Fibroblast of skin of right biceps (primary cell): ENCODE measurements at places on chromosomes 7 and 10.
A peak's percentile ranks its signal among the peaks of the same experiment; 100 is the strongest.

- DNase-seq, result no peak
Observed at GRCh38 chr7:137999496-138000080, 2.3 kb downstream of the CREB3L2 start.

GRCh38 chr10:55183993-55184392 is 383.0 kb upstream of the PCDH15 start:
- no peak for DNase-seq

- DNase-seq, result peak; percentile 93
Observed at GRCh38 chr7:102836191-102836919, 76.4 kb upstream of the LRRC17 start.

DNA sequence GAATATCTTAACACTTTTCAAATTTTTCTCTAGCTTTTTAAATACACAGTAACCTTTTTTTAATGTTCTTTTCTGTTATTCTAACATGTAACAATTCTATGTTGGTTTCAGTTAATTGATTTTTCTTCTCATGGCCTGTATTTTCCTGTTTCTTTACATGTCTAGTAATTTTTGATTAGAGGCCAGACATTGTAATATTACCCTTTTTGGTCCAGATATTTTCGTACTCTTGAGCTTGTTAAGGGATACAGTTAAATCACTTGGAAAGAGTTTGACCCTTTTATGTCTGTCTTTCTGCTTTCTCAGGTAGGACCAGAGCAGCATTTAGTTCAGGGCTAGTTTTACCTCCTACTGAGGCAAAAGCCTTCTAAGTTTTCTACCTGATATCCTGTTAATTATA is 45.0 kb downstream of the BICC1 start:
- no peak for DNase-seq

DNA sequence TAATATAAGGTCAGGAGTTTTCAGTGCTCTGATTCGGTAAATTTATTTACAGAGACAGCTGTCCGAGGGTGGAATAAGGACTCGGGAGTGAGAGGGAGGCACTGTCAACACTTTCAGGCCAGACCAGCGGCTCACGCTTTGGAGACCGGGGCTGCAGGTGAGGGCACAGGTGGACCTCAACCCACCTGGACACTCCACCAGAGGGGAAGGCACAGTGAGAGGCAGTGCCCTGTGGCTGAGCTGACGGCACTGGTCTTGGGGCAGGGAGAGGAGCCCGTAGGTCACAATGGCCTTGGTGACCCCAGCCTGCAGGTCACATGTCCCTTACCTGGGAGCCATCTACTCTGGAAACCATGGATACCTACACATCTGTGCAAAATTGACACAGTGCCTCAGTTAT is 315.1 kb downstream of the ADARB2 start:
- DNase-seq, result no peak

GRCh38 chr7:117212969-117213877 is 109.6 kb downstream of the WNT2 start:
- peak; percentile 75 for DNase-seq

GRCh38 chr10:22268503-22268902 is 47.7 kb upstream of the COMMD3 start:
- no peak for DNase-seq

DNA sequence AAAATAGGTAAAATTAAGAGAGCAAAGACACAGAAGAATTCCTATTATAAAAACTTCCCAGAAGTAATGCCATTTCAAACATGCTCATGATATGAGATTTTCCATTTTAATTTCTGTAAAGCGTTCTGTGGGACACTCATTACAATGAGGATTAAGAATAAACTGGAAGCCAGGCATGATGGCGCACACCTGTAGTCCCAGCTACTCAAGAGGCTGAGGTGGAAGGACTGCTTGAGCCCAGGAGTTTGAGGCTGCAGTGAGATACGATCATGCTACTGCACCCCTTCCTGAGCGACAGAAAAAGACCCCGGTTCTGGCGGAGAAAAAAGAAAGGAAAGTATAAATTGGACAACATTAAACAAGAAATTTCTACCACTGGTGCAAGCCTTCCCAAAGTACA is 1.5 kb downstream of the DNA2 start:
- no peak for DNase-seq

DNA sequence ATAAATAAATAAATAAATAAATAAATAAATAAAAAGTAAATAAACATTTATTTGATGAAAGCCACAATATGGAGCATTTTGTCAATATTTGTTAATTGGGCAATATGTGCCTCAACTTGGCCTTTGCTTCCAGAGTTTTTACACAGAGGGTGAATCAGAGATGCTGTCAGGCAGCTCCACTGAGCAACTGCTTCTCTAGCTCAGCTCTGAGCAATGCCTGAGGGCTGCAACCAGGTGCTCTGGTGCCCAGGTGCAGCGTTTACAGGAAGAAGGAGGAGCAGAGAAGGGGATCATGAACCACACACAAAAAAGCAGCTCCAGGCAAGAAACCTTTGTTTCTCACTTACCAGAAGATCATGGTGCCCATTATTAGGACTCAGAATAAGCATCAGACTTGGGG is 876.2 kb upstream of the AUTS2 start:
- no peak for DNase-seq

GRCh38 chr10:62171791-62172190 is 96.9 kb downstream of the RTKN2 start:
- peak; percentile 18 for DNase-seq
